ENCODE measurements at places on chromosomes 5 and 9.

- DNase-seq: no peak
Measured at GRCh38 chr5:1552521-1553255, 28.9 kb upstream of the LPCAT1 start.

GRCh38 chr5:158809310-158809850 lies 290.3 kb downstream of the EBF1 start:
- no peak for DNase-seq

GRCh38 chr5:96198356-96199058 lies 234.5 kb downstream of the PCSK1 start:
- no peak for DNase-seq

- no peak for DNase-seq
Measured at GRCh38 chr9:109452761-109453160, 45.3 kb downstream of the PTPN3 start.

Data from activated CD4-positive, alpha-beta memory T cell treated with anti-CD3 and anti-CD28 coated beads for 36 hours (primary cell).